NAMALWA (cell line): ENCODE measurements at places on chromosomes 16 and 17.

DNA sequence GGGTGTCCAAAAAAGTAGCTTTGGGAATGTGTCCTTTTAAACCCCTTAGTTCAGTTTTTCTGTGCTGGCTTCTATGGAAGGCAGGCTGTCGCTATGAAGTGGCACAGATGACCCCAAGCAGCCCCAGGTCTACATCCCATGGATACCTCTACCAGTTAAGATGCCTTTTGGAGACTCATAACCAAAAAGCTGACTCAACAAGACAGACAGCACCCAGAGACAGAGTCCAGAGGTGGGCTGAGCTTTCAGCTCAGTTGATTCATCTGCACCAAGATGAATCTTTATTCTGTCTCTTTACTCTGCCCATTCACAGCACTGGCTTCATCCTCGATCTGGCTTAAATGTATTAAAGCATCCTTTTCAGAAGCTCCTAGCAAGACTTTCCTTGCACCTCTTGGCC lies 29.8 kb upstream of the RBBP6 start:
- no peak for DNase-seq

- no peak for DNase-seq
Measured at GRCh38 chr16:56120447-56121155, 70.7 kb upstream of the GNAO1 start.

GRCh38 chr16:25823891-25824290 lies 132.1 kb downstream of the HS3ST4 start:
- no peak for DNase-seq

GRCh38 chr17:27596096-27596495 lies 34.9 kb upstream of the LGALS9 start:
- DNase-seq: no peak

- no peak for DNase-seq
Measured at GRCh38 chr16:80459966-80460365, 80.8 kb upstream of the DYNLRB2 start.

GRCh38 chr17:68972119-68972704 lies 17.0 kb upstream of the ABCA8 start:
- peak; percentile 38 for DNase-seq

GRCh38 chr16:66489818-66490217 lies 60.1 kb downstream of the TK2 start:
- DNase-seq: no peak

DNA sequence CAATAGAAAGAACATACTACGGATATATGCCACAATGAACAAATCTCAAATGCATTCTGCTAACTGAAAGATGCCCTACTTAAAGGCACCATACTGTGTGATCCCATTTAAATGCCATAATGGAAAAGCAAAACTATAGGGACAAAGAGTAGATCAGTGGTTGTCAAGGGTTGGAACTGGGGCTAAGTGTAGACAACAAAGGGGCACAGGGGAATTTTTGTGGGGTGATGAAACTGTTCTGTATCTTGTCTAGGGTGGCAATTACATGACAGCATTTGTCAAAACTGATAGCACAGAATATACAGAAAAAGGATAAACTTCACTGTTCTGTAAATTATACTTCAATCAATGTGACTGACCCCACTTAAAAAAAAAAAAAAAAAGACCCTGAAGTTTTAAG lies 17.7 kb downstream of the GFOD2 start:
- no peak for DNase-seq

DNA sequence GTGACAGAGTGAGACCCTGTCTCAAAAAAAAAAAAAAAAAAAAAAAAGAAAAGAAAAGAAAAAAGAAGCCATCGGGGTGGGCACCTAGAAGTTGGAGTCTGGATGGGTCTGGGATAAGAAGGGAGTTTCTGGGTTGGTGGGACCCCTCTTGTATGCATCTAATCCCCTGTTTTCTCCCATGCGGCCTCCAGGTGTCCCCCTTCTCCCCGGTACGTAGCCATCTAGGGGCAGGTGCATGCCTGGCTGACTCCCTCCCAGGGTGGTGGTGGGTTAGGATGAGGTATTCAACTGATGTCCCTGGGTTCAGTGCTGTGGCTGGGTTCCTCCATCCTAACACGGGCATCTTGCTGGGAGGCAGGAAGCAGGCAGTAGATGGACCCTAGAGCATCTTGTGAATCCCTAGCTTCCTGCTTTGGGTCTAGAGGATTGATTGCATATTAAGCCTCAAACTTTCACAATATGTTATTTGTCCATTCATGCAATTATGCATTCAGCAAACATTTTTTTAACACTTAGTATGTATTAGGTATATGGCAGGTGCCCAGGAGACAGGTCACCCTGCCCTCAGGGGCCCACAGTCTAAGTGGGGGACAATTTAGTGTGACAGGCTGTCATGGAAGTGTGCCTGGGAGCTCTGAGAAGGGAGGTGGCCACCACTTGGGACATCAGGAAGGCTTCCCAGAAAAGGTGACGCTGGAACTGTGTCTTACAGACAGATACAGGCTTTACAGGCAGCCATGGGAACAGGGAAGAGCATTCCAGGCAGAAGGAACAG lies 13.1 kb downstream of the FMNL1 start:
- peak; percentile 79 for DNase-seq

GRCh38 chr16:87342978-87343752 lies 26.0 kb upstream of the C16orf95 start:
- DNase-seq: no peak

DNA sequence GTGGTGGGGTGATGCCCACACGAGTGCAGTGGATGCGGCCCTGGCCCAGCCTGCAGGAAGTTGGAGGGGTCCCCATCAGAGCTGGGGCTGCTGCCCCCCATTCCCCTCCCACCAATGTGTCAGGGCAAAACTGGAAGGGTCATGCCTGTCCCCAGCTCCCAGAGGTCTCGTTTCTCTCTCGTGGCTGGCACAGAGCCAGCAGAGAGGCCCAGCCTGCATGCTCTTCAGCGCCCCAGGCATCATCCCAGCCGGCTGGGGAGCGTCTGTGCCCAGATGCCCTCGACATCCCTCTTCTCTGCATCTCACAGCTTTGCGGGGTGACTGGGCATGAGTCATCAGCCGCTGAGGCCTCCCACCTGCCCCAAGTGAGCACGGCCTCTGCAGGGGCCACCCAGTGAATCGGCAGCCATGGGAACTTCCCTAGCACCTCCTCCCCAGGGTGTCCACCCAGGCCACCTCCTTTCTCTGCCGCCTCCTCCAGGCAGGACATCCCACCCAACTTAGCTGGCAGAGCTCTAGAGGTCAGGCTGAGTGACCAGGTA lies 9.8 kb upstream of the CSNK1D start:
- no peak for DNase-seq

DNA sequence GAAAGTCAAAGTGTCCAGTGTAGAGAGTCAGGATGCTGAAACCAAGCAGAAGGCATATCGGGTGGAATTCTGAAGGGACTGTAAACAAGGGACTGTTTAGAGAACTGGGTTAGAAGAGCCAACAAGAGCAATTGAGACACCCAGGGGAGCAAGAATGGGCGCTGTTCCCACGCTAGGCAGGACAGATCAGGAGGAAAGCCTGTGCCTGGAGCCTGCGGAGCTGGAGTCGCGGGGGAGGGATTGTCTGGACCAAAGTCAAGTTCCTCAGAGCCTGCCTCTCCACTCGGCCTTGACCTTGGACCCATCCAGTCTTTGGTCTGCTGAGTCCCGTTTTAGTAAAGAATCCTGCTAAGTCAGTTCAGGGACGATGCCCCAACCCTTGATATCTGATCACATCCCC lies 14.7 kb upstream of the KLHL36 start:
- no peak for DNase-seq

- DNase-seq: peak; percentile 56
Measured at GRCh38 chr16:4261557-4262172, 11.2 kb downstream of the TFAP4 start.
